ENCODE measurements at places on chromosomes 6 and 20. TPM values are rescaled to one million over a fixed set of nuclear protein-coding genes. Genes with fewer than 3 reads are reported as not detected.

RTF2 gene
- total RNA-seq, result 104 TPM

LINC00237 gene
- not detected for total RNA-seq

OR2B6 gene
- not detected for total RNA-seq

TMEM14A gene
- 64.3 TPM for total RNA-seq

OR2H1 gene
- total RNA-seq, result not detected

ACTL10 gene
- 3.6 TPM for total RNA-seq

MCCD1 gene
- not detected for total RNA-seq

MYB gene
- total RNA-seq, result not detected

WFDC5 gene
- total RNA-seq, result not detected

GINM1 gene
- total RNA-seq, result 59.3 TPM

ZSCAN31 gene
- 15.7 TPM for total RNA-seq

UNC93A gene
- total RNA-seq, result not detected

SPATA25 gene
- 0.97 TPM for total RNA-seq

MAP7 gene
- total RNA-seq, result 0.32 TPM

BCAS4 gene
- total RNA-seq, result 3.3 TPM

PCSK2 gene
- not detected for total RNA-seq

RIPOR3 gene
- total RNA-seq, result 0.76 TPM

GPLD1 gene
- under 0.01 TPM for total RNA-seq

SLC2A10 gene
- 13.3 TPM for total RNA-seq

HLA-DPA1 gene
- 0.65 TPM for total RNA-seq

PRL gene
- not detected for total RNA-seq

SAPCD1 gene
- not detected for total RNA-seq

EFCAB8 gene
- total RNA-seq, result not detected

DDR1 gene
- total RNA-seq, result 8.1 TPM

AAR2 gene
- 29.6 TPM for total RNA-seq

BPIFB4 gene
- total RNA-seq, result not detected

SIRPA gene
- 8.4 TPM for total RNA-seq

SRMS gene
- not detected for total RNA-seq

HRH3 gene
- not detected for total RNA-seq

TMEM74B gene
- 0.32 TPM for total RNA-seq

MLN gene
- not detected for total RNA-seq

ACSS2 gene
- total RNA-seq, result 52.0 TPM

RNF39 gene
- not detected for total RNA-seq

TPX2 gene
- total RNA-seq, result 58.2 TPM

ADGRF1 gene
- total RNA-seq, result not detected

DBNDD2 gene
- 12.6 TPM for total RNA-seq

SIGLEC1 gene
- not detected for total RNA-seq

MACROD2 gene
- 0.65 TPM for total RNA-seq

BNIP5 gene
- total RNA-seq, result not detected

KHDC1L gene
- total RNA-seq, result not detected

LAMP5 gene
- total RNA-seq, result under 0.01 TPM

LAMA5 gene
- total RNA-seq, result 68.2 TPM

MAPK13 gene
- total RNA-seq, result 3.6 TPM

Data from epithelial cell of umbilical artery (primary cell).